ENCODE measurements at places on chromosomes 1 and 21.

- DNase-seq: no peak
These were observed 15.6 kb downstream of the FCGR2B start for GRCh38 chr1:161678500-161678899.

GRCh38 chr1:219751870-219752507 lies 139.1 kb upstream of the ZC3H11B start:
- no peak for DNase-seq

DNA sequence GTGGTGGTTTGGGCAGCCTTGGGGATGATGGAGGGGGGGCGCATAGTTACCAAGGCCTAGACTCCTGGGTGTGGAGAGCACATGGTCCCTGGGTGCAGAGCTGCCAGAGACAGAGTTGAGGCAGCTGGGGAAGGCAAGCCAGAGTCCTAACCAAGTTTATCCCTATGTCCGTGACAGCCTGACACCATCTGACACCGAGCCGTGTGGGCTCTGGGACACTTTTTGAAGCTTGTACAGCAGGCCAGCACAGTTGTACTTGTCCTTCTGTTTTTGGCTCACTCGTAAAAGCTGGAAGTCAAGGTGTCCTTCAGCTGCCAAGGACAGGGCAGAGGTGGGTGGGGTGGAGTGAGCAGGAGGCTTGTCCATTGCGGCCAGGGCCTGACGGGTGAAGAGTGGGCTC lies 28.5 kb downstream of the SLC26A9 start:
- DNase-seq: no peak

DNA sequence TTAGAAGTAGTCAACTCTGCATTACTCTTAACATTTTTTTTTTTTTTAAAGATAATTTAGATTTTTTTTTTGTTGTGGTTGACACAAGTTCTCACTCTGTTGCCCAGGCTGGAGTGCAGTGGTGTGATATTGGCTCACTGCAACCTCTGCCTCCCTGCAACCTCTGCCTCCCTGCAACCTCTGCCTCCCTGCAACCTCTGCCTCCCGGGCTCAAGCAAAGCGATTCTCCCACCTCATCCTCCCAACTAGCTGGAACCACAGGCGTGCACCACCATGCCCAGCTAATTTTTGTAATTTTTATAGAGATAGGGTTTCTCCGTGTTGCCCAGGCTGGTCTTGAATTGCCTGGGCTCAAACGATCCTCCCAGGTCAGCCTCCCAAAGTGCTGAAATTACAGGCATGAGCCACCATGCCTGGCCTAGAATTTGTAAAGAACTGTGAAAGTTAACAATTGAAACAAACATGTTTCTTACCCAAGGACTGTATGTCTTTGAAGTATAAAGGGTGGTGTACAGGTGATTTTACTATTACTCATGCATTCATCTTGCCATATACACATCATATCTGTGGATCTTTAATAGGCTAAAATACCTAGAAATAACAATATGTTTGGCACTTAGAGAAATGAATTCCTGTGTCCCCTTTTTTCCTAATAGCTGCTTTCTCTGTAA lies 114.7 kb downstream of the ATP5PO start:
- DNase-seq: no peak

DNA sequence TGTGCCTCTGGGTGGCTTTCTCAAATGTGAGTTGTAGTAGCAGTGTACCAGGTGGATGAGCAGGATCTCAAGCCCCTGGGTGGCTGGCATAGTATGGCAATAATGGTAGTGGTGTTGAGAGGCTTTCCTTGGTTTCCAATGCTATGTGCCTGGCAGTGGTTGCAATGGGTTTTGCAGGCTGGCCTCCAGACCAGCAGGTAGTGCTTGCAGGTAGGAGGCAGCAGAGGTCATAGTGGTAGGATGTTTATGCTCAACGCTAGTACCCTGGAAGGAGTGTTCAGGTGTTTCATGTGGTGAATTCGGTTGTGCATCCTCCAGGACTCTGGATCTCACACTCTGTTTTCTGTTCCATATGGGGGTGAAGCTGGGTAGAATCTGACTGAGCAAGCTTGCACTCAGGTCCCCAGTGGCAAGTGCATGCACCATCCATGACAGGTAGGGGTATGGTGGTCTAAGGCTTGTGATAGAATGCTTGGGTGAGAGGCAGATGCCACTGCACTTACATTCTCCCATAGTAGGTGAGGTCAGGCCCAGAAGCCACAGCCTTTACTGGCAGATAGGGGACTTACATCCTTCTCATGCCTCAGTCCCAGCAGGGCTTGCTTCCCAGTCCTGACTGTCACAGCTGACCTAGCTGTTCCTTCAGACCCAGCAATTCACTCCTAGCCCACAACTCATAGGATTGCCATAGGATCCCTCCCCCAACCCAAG lies 410.5 kb upstream of the LRRC7 start:
- no peak for DNase-seq

- peak; percentile 31 for DNase-seq
These were observed 440.9 kb upstream of the ZRANB2 start for GRCh38 chr1:71521655-71522264.

GRCh38 chr1:185069202-185069772 lies 23.9 kb downstream of the RNF2 start:
- DNase-seq: no peak

- DNase-seq: no peak
These were observed 92.3 kb downstream of the SPATA46 start for GRCh38 chr1:162284206-162284955.

- DNase-seq: no peak
These were observed 19.2 kb upstream of the ADAM30 start for GRCh38 chr1:119915517-119915916.

- DNase-seq: no peak
These were observed 163.6 kb upstream of the C1orf21 start for GRCh38 chr1:184223216-184223615.

- no peak for DNase-seq
These were observed 12.4 kb downstream of the SLC1A7 start for GRCh38 chr1:53129891-53130597.

All from SW480 (cell line).